ENCODE measurements at places on chromosomes 6 and 20. TPM values are rescaled to one million over a fixed set of nuclear protein-coding genes. Genes with fewer than 3 reads are reported as not detected.

Gene TPD52L1
- polyA plus RNA-seq, result 3.5 TPM

Gene SLC52A3
- polyA plus RNA-seq, result not detected

Gene KHDC3L
- polyA plus RNA-seq, result not detected

Gene MAK
- not detected for polyA plus RNA-seq

Gene SLC32A1
- 29.4 TPM for polyA plus RNA-seq

Gene GSTA2
- not detected for polyA plus RNA-seq

Gene OXT
- not detected for polyA plus RNA-seq

Gene PTK7
- polyA plus RNA-seq, result not detected

Gene WFDC12
- not detected for polyA plus RNA-seq

Gene HNF4A
- polyA plus RNA-seq, result not detected

Gene RBBP8NL
- not detected for polyA plus RNA-seq

Gene UNC5CL
- polyA plus RNA-seq, result not detected

Gene CNR1
- polyA plus RNA-seq, result 25.1 TPM

Gene PRICKLE4
- not detected for polyA plus RNA-seq

Gene IRAK1BP1
- polyA plus RNA-seq, result 8.1 TPM

Gene TCF15
- polyA plus RNA-seq, result not detected

Gene COL9A3
- polyA plus RNA-seq, result 1.8 TPM

Gene C20orf204
- not detected for polyA plus RNA-seq

Gene RAET1L
- polyA plus RNA-seq, result not detected

Gene STMND1
- 0.79 TPM for polyA plus RNA-seq

Gene CLPSL1
- not detected for polyA plus RNA-seq

Gene BICRAL
- polyA plus RNA-seq, result 7.1 TPM

Gene FARS2
- polyA plus RNA-seq, result 7.3 TPM

Gene TRAPPC3L
- polyA plus RNA-seq, result 0.30 TPM

Gene GZF1
- polyA plus RNA-seq, result 1.5 TPM

Gene GJA10
- polyA plus RNA-seq, result not detected

Gene TBX18
- polyA plus RNA-seq, result not detected

Gene MTFR2
- 7.8 TPM for polyA plus RNA-seq

Gene TMEM244
- not detected for polyA plus RNA-seq

Gene MDFI
- not detected for polyA plus RNA-seq

Gene RALGAPA2
- 28.1 TPM for polyA plus RNA-seq

Gene OGFR
- 1.4 TPM for polyA plus RNA-seq

Gene PLG
- not detected for polyA plus RNA-seq

Gene PRDM13
- not detected for polyA plus RNA-seq

Gene HCK
- not detected for polyA plus RNA-seq

Gene BPIFB1
- not detected for polyA plus RNA-seq

Gene PPP1R14C
- 9.2 TPM for polyA plus RNA-seq

Gene MCHR2
- not detected for polyA plus RNA-seq

Gene CLDN20
- polyA plus RNA-seq, result not detected

Gene NFYA
- 4.2 TPM for polyA plus RNA-seq

Gene METTL24
- not detected for polyA plus RNA-seq

Gene VEGFA
- polyA plus RNA-seq, result 3.5 TPM

Gene ACOT13
- polyA plus RNA-seq, result 117 TPM

Gene LY6G6D
- not detected for polyA plus RNA-seq

Gene CCM2L
- 0.13 TPM for polyA plus RNA-seq

Gene TPX2
- 18.5 TPM for polyA plus RNA-seq

Gene PACRG
- 9.0 TPM for polyA plus RNA-seq

Gene EEF1E1
- 373 TPM for polyA plus RNA-seq

Gene KCNS1
- 2.7 TPM for polyA plus RNA-seq

Gene BPIFB2
- not detected for polyA plus RNA-seq

Gene R3HDML
- not detected for polyA plus RNA-seq

Gene PCIF1
- 5.7 TPM for polyA plus RNA-seq

Gene SAMD10
- 0.73 TPM for polyA plus RNA-seq

Gene EDN3
- polyA plus RNA-seq, result not detected

Gene ACTL10
- polyA plus RNA-seq, result not detected

Gene IL17F
- 12.9 TPM for polyA plus RNA-seq

Gene PGBD1
- polyA plus RNA-seq, result 7.1 TPM

Gene GPSM3
- not detected for polyA plus RNA-seq

Gene DPM1
- polyA plus RNA-seq, result 137 TPM
